ENCODE measurements at places on chromosomes 12 and 14.

DNA sequence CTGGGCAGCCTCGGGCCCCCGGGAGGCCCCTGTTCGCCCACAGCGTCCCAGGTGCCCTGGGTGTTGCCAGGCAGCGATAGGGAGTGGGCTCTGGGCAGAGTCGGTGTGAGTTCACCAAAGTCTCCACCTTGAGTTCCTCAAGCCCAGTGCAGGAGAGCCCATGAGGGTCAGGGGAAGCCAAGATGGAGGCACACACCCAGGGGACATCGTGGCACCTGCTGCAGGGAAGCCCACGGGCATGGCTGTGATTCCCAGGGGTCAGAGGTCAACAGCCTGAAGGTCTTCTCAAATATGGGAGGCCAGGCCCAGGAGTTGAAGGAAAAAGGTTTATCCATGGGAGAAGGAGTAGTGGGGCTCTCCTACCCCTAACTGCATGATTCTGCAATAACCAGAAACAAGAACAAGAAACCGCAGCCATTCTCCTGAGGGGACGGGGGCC lies 148.8 kb downstream of the ADGRD1 start:
- DNase-seq: no peak

GRCh38 chr12:109446869-109447268 lies 30.2 kb downstream of the KCTD10 start:
- no peak for DNase-seq

GRCh38 chr12:127857661-127858060 lies 409.3 kb upstream of the TMEM132C start:
- no peak for DNase-seq

DNA sequence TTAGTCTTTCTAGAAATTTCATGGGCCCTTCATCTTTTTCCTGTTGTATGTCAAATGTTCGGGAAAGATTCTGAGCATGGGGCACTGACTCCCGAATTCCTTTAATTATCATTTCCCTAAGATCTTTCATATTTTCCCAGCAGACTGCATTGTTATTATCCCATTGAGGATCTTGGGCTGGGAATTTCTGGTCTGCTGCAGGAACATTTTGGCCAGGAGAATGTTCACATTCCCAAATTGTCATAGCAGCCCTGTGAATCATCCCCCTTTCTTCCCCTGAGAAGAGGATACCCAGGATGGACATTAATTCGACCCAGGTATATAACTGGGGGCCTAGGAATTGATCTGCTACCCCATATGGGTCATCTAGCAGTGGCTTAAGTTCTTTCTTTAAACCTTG lies 112.5 kb downstream of the RIN3 start:
- no peak for DNase-seq

DNA sequence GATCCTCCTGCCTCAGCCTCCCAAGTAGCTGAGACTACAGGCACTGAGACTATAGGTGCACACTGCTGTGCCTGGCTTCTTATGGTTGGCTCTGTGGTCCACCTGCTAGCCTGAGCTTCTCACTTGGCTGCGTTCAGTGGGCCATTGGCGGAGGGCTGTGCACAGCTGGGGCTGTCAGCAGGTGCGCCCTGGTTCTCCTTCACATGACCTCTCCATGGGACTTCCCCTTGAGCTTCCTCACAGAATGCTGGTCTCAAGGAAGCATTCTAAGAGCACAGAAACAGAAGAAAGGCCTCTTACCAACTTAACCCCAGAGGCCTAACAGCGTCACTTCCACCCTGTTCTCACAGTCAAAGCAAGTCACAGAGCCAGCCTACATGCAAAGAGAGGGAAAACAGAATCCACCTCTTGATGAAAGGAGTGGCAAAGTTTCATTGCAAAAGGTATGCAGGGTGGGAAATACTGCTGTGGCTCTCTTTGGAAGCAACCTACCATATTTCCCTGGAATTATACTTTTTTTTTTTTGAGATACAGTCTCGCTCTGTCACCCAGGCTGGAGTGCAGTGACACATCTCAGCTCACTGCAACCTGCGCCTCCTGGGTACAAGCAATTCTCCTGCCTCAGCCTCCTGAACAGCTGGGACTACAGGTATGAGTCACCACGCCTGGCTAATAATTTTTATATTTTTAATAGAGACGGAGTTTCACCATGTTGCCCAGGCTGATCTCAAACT lies 9.3 kb downstream of the RILPL2 start:
- DNase-seq: no peak

DNA sequence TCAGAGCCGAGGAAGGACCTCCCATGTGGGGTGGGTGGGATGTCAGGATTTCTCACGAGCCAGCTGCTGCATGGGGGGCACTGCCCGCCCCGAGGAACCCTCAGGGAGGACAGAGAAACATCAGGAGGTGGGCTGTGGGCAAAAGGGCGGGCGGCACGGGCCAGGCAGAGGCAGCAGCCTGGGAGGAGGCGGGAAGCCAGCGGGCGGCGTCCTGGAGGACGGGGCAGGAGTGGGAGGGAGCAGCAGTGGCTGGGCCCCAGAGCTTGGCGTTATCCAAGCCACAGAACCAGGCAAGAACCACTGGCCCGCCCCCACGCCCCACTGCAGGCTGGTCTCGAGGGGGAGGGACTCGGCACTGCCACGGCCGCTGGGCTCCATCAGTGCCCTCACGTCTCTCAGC lies 2.4 kb downstream of the C14orf180 start:
- no peak for DNase-seq

Measured in cortex of kidney (tissue), 1 donor.